ENCODE measurements at places on chromosomes 11 and 22.

- DNase-seq: no peak
These were observed 762 bp downstream of the ANKRD13D start for GRCh38 chr11:67289651-67290479.

- DNase-seq: peak; percentile 97
These were observed 28.3 kb upstream of the UPB1 start for GRCh38 chr22:24466716-24467328.

DNA sequence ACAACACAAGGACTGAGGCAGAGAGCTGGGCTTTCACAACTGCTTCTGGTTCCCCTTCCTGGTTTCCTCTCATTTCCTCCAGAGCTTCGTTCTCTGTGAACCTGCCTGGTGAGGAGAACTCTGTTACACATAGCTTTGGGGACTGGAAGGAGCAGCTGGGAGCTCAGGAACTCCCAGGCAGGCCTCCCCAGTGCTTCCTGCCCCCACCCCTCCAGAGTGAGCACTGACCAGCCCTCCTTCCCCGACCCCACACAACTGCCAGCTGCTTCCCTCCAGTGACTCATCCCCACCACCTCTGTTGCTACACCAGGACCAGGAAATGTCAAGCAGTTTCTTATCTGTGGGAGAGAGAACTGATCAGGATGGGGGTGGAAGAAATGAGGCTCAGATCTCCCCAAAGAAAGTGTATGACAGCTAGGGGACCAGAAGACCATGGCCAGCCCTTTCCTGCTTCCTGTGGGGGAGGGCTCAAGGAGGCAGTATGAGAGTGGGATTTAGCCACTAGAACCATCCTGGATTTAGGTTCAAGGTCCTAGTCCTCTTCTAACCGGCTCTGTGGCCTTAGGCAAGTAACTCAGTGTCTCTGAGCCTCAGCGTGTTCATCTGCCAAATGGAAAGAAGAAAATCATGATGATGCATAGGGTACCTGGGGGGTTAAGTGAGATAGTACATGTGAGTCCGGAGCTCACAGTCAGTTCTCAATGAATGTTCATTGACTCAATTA, 4.5 kb upstream of the TP53I11 start:
- DNase-seq: peak; percentile 82

DNA sequence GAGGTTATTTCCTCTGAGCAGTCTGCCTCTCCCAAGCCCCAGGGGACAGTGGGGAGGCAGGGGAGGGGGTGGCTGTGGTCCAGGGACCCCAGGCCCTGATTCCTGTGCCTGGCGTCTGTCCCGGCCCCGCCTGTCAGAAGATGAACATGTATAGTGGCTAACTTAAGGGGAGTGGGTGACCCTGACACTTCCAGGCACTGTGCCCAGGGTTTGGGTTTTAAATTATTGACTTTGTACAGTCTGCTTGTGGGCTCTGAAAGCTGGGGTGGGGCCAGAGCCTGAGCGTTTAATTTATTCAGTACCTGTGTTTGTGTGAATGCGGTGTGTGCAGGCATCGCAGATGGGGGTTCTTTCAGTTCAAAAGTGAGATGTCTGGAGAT, 3.1 kb downstream of the PIM3 start:
- DNase-seq: no peak

- no peak for DNase-seq
These were observed 418.6 kb downstream of the MN1 start for GRCh38 chr22:27382947-27383346.

DNA sequence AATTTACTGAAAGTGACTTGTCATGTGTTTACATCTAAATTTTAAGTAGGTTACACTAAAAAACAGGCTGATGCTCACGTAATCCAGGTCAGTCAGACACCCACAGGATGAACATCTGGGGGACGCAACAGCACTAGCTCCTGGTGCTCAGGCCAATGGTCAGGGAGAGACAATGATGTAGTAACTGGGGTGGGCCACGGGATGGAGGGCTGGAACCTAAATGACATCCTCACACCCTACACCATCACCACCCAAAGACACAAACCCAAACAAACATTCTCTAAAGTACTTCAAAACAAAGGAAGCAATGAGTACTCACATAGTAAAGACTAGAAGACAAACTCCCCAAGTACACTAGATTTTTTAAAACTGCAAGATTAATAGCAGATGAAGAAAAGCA, 53.5 kb upstream of the SLC25A1 start:
- DNase-seq: no peak

DNA sequence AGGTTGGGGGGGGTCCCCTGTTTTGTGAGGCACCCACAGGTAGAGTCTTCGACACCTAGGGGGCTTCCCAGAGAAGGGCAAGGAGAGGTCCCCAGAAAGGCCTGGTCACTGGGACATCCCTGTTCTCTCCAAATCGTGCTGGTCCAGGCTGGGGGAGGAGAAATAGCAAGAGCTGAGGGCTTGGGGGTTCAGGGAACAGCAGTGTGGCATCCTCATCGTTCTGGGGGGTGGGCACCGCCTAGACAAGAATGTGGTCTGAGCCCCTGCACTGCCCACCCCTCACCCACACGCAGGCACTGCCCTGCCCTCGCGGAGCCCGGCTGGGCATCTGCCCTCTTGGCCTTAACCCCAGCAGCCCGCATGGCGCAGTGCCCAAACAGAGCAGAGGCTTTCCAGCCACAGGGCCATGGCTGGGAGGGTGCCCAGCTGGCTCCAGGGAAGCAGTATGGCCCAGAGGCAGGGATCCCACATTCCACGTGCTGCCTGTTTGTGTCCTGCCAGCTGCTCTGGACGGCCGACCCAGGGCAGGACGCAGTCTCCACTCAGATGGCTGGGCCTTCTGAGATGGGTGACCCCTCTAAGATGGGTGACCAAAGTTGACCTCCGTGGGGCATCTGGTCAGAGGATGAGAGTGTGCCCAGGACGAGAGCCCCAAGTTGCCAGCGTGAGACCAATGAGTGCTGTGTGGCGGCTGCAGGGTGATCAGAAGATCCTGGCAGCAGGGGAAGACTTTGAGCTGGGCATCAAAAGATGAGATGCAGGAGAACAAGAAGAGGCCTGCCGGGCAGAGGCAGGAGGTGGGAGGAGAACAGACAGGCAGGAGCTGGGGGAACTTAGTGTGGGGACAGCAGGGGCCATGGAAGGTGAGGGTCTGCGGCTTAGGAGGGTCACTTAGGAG, 14.4 kb downstream of the SCARF2 start:
- DNase-seq: no peak

GRCh38 chr11:117127171-117127901, 16.8 kb upstream of the PAFAH1B2 start:
- DNase-seq: no peak

DNA sequence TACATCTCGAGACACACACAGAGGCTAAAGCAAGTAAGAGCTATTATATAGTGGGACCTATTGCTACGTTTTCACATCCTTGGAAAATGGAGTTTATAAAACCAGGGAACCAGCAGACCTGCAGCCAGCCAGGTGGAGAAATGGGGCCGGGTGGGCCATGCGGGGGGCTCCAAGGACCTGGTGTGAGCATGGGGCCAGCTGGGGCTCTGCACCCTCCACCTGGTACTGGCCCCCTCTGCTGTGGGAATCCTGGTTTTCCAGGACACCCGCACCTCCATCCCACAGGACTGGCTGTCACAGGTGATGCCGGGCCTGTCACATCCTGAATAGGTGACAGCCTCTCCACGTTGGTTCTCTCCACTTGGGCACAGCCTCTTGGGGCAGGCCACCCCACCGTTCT, 11.3 kb downstream of the DHCR7 start:
- no peak for DNase-seq

GRCh38 chr11:10623797-10624761, 55.6 kb upstream of the LYVE1 start:
- peak; percentile 58 for DNase-seq

DNA sequence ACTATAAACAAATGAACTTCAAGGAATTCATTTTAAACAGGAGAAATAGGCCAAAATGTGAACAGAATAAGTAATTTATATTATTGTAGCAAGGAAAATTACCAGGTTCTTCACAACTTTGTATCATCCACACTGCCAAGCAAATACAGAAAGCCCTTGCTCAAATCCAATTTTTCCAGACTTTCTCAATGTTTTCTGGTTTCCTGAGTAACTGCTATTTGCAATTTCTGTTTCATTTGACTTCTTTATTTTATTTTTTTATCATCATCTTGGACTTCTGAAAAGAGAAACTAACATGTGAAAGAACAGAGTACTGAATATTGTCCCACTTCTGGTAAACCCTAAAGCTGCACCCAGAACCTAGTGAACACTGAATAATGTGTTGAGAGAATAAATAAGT, 61.0 kb downstream of the SLC1A2 start:
- DNase-seq: no peak

DNA sequence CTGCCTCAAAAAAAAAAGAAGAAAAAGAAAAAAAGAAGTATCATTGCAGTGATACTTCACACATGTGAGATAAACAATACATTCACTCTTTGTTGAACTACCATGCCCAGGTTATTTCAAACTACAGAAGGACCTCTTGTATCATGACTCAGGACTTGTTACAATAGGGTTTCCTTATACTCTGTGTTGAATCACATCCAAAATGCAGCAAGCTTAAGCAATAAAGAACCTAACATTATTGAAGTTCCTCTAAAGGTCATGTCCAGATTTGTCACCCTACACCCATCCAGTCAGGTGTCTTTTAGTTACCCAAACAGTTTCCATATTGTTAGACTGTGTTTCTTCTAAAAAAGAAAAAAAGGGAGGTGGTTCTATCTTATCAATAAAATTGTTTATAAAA, 26.9 kb upstream of the ALKBH3 start:
- DNase-seq: peak; percentile 54

DNA sequence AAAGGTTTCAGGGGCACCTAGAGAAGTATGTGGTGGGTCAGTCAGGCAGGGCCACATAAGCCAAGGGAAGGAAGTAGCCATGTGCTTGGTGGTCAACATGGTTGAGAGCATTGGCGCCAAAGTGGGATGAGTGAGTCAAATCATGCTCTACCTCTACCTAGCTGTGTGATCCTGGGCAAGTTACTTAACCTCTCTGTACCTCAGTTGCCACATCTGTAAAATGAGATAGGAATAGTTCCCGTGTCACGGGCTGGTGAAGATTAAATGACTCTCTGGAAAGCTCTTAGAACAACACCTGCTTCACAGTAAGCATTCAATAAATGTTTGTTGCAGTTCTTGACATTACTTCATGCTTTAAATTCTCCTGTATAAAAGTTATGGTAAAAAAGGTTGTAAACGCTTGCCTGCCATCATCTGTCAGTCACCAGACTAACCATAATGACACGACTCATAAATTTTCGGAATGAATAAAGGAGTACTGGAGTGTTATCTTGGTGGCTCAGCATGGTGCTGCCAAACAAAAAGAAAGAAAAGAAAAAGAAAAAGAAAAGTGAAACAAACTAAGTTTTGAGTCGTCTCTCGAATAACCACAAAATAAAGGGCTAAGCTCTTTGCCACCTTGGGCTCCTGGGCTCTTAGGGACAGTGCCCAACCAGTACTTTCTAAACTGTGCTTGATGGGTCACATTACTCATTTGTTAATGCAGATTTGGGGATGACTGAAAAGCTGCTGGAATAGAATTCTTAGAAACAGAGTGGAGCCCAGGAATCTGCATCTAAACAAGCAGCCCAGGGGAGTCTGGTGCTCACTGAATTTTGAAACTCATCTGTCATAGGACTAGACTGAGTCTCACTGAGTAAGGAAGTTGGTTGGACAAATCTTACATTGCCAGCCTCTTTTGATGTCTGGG, 107.6 kb downstream of the LDLRAD3 start:
- peak; percentile 21 for DNase-seq

- no peak for DNase-seq
These were observed 479 bp downstream of the ZNF280A start for GRCh38 chr22:22519591-22519990.

GRCh38 chr11:130612291-130612851, 163.9 kb downstream of the ADAMTS15 start:
- peak; percentile 80 for DNase-seq

- DNase-seq: no peak
These were observed 17.6 kb upstream of the PARVA start for GRCh38 chr11:12359761-12360160.

DNA sequence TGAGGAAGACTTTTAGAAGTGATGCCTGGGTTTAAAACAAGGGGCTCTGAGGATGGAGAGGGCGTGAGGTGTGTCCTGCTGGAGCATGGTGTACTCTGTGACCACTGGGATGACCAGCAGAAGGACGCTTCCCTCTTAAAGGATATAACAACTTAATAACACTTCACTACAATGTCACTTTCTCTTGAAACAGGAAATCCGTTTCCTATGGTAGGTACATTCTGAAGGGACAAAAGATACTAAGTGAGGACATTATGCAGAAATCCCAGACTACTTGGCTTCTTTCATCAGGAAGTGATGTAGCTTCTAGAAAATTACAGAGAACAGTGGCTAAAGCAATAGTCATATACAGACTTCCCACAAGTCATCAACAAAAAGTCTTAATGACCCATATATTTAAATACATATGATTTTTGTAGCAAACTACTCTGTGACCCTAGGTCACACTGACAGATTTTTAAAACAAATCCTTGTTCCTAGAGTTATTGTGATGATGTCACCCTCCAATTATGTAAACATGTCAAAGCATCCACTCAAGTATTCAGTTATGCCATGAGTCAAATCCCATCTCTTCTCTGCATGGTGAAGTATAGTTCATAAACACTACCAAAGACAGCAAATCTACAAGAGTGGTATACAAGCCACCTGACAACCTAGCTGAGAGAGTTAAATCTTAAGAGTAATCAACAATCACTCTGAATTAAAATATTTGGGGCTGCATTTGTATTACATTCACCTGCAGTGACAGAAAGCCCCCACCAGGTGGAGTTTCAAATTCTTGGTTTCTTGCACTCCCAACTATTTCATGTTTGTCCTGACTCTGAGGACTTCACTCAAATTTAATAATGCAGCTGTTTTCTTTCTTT, 32.8 kb downstream of the PITPNB start:
- DNase-seq: peak; percentile 85
